ENCODE measurements at places on chromosomes 6 and 20.
A peak's percentile ranks its signal among the peaks of the same experiment; 100 is the strongest.

DNA sequence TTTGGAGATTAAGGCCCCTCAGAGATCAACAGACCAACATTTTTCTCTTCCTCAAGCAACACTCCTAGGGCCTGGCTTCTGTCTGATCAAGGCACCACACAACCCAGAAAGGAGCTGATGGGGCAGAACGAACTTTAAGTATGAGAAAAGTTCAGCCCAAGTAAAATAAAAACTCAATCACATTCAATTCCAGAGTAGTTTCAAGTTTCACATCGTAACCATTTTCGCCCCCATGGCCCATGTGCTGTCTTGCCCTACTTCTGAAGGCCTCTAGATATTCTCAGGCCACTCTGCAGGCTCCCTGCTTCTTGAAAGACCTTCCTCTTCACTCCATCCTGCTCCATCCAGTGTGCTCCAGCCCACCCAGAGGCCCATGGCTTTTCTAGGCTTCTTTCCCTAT lies 4.2 kb downstream of the IL17A start:
- no peak for DNase-seq

- DNase-seq, result no peak
Observed at GRCh38 chr6:134345789-134346188, 27.9 kb upstream of the SGK1 start.

DNA sequence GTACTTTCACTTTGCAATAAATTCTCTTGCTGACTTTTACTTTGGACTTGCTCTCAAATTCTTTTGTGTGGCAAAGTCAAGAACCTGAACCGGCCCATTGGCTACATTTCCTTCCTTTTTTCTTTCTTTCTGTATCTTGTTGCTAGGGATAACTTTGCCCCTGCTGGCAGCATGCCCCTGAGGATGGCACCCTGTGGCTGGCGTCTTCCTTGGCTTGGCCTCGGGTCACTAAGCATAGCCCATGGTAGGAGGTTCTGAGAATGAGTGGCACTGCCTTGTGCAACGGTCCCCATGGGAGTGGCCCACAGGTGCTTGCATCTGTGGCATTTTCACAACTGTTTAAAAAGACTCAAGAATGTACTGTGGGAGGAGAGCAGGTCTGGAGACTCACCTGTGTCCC lies 14.0 kb upstream of the HLA-F start:
- no peak for DNase-seq

DNA sequence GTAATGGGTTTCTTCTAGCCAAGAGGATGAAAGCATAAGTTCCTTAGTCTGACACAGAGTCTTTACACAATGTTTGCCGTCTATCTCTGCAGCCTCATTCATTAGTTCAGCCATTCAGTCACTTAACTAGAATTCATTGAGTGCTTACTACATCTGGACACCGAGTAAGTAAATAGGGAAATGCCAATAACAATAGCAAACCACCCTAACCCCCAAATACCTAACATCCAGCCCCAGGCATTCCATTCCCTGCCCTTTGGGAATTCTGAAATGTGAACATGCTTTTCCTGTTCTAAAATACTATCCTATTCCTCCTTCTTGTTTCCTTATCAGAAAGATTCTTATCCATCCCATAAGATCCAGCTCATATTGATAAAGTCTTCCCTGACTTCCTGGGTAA lies 277.6 kb upstream of the RNF217 start:
- DNase-seq, result no peak

GRCh38 chr6:162728706-162729105 lies 932 bp downstream of the PACRG start:
- no peak for DNase-seq

GRCh38 chr20:58179432-58180099 lies 48.9 kb downstream of the ANKRD60 start:
- DNase-seq, result peak; percentile 47

- peak; percentile 57 for DNase-seq
Observed at GRCh38 chr20:25984933-25985332, 288.3 kb upstream of the ZNF337 start.

GRCh38 chr6:122530440-122531046 lies 58.9 kb upstream of the SERINC1 start:
- DNase-seq, result peak; percentile 55

- DNase-seq, result no peak
Observed at GRCh38 chr6:109118871-109119354, 23.6 kb downstream of the CEP57L1 start.
